ENCODE measurements at places on chromosomes 7 and 10.

DNA sequence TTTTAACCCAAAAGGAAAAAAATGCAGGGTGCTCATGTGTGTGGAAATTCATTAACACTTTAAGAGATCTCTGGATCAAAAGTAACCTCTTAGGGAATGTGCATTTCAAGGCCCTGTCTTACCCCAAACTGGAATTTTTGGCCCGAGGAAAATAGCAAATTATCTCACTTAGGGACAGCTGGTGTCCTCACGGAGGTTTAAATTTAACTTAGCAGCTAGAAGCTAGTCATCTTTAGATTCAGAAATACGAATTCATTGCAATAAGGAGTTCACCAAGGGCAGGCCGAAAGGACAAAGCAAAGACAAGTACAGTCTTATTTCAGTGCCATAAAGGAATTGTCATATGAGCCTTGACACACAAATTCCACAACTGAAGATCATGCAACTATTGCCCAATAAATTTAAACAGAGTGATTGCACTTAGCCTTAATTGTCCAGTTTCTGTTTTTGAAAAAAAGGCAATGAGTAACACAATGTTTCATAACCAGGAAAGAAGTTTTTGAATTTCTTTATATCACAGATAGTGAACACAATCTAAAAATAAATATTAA is 22.4 kb upstream of the SEMA3C start:
- no peak for DNase-seq

DNA sequence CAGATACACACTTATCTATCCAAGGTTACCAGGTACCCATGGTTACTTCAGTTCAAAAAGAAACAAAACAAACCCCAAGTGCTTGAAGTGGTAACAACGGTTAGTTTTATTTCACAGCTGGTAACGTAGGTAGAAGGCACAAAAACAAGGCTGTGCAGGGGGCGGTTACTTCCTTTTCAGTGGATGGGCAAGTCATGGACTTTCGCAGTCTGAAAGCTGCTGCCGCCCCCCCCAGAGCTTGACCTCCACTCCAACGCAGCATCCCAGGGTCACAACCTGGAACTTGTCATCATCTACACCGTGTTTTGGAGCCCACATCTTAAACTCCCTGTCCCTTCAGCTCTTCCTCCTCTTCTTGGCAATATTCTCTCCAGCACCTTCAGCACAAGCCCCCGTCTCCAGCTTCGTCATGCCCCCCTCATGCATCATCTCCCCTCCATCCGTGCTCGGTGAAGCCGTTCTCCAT is 181.2 kb upstream of the ITGB1 start:
- no peak for DNase-seq

DNA sequence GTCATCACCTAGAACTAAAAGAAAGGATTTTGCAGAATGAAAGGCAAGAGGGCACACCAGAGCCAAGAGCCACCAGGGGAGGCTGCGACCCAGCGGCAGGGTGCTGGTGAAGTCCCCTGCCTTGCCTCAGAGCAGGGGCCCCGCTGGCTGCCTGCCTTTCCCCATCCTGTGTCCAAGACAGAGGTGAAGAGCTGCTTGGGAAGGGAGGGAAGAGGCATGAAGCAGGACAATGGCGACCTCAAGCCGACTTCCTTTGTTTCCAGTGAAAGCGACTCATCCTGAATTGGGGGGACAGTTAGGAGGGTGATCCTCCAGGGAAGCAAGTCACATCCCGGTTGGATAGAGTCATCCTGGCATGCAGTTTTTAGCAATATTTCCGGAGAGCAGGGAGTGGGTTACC is 255.5 kb upstream of the YAE1 start:
- no peak for DNase-seq

- no peak for DNase-seq
Observed at GRCh38 chr7:133484086-133484485, 231.2 kb downstream of the EXOC4 start.

DNA sequence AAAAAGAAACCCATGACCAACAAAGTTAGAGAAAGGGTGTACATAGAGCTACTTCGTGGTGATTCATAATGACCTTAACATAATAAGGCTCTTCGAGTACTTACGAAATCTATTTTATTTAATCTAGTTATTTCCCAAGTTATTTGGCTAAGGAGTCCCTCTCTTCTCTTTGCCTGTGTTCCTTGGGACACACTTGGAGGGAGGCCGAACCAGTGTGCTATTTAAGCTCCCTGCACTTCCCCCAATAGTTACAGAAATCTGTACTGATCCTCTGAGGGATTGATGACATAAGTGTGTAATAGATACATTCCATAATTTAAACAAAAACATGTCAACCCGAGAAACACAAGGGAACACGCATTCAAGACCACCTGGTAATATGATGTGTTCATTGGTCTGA is 351.1 kb downstream of the GATA3 start:
- DNase-seq, result no peak

DNA sequence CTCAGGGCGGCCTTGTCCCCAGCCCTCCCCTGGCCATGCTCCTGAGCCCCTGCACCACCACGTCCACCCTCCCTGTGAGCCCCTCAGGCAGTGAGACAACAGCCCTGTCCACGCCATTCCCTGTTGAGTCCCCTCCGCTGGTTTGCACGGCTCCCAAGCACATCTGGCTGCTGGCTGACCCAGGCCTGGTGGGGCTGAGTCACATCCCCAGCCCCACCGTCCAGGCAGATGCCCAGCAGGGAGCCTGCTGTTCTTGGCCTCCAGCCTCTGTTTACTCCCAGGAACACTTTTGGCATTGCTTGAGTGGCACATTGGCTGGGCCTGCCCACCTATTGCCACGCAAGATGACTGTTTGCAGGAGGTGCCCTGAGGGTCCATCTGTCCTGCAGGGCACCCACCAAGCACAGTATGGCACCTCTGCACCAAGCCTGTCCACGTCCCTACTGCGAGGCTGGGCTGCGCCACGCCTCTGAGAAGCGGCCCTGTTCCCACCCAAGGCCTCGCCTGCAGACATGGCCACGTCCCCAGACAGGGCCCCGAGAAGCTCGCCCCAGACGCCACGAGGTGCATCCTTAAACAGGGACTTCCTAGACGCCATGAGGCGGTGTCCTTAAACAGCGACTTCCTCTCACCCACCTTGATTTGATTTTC is 48.4 kb upstream of the INPP5A start:
- no peak for DNase-seq

GRCh38 chr7:4549681-4550080 is 132.4 kb upstream of the FOXK1 start:
- no peak for DNase-seq

- no peak for DNase-seq
Observed at GRCh38 chr7:27693794-27694193, 31.1 kb upstream of the HIBADH start.

DNA sequence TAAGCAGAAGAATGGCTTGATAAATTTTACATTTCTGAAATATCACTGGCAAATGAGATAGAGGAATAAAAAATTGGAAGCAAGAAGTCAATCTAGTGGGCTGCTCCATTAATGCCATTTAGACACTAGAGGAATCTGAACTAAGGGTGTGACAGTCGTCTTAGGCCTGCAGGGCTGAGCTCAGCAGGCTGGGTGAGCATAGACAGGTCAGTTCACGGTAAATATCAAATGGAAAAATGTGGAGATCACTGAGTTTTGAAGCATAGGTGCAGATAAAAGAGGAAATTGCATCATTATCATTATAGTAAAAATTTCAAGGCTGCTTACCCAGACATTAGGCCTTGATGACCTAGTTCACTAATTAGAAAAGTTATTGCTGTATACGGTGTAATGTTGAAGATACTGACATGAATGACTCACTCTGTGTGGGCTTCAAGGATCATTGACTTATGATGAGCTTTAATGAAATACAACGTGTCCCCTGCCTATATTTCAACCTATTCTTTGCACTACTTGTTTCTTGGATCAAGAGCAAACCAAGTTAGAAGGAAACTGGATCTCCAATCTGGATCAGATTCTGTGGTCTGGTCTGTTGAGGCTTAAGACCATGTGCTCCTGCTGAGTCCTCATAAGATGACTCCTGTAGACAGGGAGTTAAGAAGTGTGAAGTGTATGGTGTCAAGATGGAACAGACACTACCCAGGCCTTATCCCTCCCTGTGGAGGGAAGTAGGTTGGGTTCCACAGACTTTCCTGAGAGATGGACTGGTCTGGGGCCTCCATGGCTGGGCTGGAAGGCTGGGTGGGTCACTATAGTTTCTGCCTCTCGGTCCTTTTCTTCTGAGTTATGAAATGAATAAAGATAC is 3.6 kb downstream of the OR2F2 start:
- no peak for DNase-seq

DNA sequence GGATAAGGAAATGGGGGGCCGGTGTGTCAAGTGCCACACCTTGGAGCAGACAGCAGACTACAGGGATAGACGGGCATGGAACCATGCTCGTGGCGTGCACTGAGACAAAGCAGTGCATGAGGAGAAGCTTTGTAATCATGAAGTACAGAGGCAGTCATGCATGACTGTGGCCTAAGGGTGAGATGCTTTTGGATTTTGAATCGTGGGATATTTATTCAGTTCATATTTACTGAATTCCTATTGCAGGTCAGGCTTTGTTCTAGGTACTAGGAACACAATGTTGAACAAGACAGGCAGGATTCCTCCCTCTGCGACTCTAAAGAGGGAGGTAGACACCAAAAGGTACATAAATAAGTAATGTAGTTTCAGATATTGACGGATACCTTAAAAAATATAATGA is 597.6 kb downstream of the PARD3 start:
- no peak for DNase-seq

Data from coronary artery (tissue), 2 donors.